ENCODE measurements at places on chromosomes 4 and X.

DNA sequence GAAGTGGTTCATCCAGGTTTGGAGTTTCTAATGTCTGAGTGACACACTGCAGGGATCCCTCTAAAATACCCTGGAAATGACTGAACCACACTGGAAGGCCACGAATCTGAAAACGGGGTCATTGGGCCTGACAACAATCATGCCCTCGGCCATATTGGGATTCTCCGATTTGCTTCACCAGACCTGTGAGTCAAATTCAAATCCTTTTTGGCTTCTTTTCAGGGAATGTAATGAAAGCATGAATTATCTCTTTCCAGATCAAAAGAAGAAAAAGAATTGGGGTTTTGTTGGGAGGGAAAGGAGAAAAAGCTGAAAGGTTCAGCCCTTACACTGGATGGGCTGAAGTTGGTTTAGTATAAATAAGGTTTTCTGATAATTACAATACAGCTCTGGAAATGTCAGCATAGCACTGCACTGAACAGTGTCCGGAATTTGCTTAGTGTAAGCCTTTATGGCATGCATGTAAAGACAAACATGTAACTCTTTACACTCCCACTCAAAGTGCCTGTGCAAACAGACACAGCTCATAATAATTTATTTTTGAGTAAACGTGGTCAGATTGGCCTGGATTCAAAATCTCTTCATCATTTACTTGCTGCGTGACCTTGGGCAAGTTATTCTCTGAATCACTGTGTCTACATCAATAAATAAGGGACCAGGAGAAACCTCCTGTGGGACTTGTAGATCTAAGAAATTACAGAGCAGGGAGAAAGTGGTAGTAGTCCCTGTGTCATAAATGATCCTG lies 21.4 kb downstream of the CT47C1 start:
- no peak for DNase-seq

DNA sequence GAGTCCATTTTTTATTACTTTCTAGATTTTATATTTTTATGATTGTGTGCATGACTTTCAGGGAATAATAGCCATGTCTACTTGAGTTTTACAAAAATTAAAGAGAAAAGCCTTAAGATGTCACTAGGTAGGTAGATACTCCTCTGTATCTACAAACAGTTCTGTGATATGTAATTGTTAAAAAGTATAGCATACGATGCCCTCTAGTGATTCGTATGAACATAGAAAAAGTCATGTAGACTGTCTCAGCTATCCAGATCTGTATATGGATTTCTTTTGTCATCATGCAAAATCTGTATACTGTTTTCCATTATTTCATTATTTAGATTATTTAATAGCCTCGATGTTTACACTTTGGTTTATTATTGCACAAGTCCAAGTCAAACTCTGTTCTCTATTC lies 856.6 kb downstream of the CENPC start:
- no peak for DNase-seq

GRCh38 chr4:111610681-111611080 lies 534.6 kb upstream of the FAM241A start:
- no peak for DNase-seq

DNA sequence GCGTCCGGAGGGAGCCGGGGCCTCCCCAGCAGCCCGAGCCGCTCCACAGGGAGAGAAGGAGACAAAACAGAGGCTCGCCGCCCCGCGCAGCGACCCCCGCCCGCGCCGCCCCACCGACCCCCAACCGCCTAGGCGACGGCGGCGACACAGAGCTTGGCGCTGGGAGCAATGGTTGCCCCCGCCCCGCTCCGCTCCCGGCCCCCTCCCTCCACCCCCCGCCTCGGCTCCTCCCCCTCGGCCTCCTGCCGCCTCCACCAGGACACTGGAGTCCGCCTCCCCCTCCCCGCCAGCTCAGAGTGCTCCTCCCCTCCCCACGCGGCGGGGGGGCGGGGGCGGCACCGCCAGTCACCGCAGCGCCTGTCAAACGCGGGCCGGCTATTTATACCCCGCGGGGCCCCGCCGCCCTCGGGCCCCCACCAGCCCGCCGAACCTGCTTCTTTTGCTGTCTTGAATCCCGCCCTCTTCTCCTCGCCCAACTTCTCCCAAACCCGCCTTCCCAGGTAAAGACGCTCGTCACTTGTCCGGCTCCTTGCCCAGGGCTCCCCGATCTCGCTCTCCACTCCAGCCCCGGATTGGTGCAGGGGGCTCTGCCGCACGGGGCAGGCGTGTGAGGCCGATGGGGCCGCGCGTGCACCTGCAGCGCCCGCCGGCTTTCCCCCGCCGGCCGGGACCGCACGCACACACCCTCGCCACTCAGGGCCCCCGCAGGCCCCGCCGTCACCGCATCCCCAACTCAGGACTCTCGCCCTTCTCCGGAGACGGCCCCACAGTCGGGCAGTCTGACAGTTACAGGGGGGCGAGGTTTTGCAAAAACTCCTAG lies at the start of gene ELF2:
TSS of gene ELF2 (minus strand) at position 170 of the 820 bp plus-strand sequence. CDS start 39,517 bp downstream, outside the sequence.
- DNase-seq = peak; percentile 95

DNA sequence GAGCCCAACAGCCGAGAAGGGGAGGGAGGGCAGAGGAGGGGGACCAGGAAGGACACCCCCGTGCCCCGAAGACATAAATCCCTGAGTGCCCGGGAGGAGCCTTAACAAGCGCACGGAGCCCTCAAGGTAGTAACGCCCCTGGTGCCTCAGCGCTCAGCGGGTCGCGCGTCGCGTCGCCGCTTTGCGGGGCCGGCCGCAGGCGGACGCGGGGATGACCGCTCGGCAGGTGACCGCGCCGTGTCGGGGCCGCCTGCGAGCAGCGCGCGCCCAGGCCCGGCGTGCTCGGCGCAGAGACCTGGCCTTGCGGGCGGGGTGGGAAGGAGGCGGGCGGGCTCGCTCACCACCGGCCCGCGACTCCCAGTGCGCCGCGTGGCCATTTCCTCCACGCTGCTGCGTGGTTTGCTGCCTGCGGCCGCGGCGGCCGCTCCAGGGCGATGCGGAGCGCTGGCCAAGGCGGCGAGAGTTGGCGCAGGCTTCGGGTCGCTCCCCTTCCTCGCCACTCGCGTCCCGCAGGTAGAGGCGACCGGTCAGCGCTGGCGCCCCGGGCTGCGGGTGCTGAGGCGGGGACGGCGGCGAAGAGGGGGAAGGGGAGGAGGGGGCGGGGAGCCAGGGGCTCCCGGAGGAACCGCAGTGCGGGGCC lies 632 bp downstream of the CCSER1 start:
- no peak for DNase-seq

GRCh38 chr4:98625399-98625798 lies 33.0 kb downstream of the TSPAN5 start:
- DNase-seq = no peak

- DNase-seq = no peak
These were observed 115.8 kb upstream of the SHISA3 start for GRCh38 chr4:42281324-42282020.
